ENCODE measurements at places on chromosomes 7 and 10.

DNA sequence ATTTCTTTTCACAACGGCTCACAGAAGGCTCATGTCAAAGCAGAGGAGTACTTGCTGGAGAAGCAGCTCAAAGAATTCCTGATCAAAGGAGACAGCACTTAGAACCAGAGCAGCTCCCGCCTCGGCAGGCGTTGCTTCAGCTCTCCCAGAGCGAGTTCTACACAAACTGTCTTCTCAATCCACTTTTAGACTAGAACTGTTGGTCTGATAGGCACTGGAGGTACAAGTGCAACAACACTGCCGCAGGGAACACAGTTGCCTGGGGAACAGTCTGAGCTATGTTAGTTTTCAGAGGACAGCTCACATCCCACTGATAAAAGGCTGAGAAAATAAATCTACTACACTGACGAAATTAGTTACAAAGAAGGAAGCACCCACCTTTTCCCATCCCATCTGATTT lies 35.4 kb downstream of the CYTH3 start:
- H3K4me3 ChIP-seq, result peak overlapping the region; percentile 28
- H3K36me3 ChIP-seq, result no peaks in the 10 kb centered on the region
- no peaks in the 10 kb centered on the region for H3K4me1 ChIP-seq
- H3K27ac ChIP-seq, result no peak overlapping the region
- no peak for DNase-seq
- H3K27me3 ChIP-seq, result no peaks in the 10 kb centered on the region

DNA sequence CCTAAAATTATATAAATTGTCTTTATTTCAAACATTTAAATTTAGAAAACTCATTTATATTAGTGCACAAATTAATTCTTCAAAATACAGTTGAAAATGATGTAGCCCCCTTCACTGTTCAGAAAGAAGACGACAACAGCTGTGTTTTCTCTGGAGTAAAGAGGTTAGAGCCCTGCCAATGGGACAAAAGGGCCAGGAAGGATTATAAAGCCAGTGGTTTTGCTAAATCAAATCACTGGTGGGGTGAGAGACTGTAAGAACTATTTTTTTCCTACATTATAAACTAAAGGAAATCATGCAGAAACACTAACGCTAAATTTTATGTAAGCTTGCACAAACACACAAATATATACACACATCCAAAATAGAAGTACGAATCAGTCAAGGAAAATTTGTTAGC lies 386.6 kb downstream of the PARD3 start:
- H3K4me3 ChIP-seq, result no peak overlapping the region
- no peaks in the 10 kb centered on the region for H3K27me3 ChIP-seq
- DNase-seq, result no peak
- peaks cover 14% of the 10 kb centered on the region for H3K4me1 ChIP-seq
- H3K27ac ChIP-seq, result peak overlapping the region; percentile 44

DNA sequence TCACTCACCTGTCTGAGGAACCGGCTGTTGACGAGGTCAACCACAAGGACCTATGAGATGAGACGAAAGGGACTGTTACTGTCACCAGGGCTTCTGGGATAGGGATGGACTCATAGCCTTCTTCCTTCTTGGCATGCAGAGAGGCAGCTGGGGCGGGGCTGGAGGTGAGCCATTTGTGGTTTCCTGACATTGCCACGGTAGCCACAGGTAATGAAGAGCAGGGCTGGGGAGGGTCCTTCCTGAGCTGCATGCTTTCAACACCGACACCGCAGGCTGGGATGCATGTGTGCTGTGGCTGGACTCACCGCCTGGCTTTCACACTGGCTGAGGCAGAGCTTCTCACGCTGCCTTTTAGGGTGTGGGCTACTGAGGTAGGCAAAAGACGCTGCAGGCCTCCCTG lies 46.4 kb upstream of the MKRN1 start:
- no peak overlapping the region for H3K4me3 ChIP-seq
- no peaks in the 10 kb centered on the region for H3K27me3 ChIP-seq
- H3K36me3 ChIP-seq, result peaks cover 62% of the 10 kb centered on the region
- H3K27ac ChIP-seq, result no peak overlapping the region
- DNase-seq, result no peak

DNA sequence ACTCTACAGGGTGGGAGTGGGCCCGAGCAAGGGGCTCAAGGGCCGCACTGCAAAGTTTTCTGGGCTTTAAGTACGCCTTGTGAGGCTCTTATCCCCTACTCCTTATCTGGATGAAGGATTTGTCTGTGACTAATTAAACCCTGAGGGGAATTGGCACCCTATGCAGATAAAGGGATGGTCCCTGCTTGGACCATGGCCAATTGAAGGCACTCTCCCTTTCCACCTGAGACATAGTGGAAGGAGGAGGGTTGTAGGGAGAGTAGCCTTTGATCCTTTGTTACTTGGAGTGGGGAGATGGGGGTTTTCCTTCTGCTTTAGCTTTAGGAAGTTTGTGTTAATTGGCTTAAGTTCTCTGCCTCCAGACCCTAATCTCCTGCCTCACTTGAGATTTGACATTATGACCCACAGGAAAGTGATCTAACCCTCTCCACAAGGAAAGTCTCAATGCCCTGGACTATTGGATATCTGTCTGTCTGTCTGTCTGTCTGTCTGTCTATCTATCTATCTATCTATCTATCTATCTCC lies 1158.8 kb upstream of the SORCS1 start:
- H3K27me3 ChIP-seq, result no peaks in the 10 kb centered on the region
- DNase-seq, result no peak
- no peaks in the 10 kb centered on the region for H3K4me1 ChIP-seq

Data from mesenchymal stem cell (in vitro differentiated cells and primary cell).